ENCODE measurements at places on chromosomes 7 and 10.

GRCh38 chr10:113063043-113063967 lies 113.3 kb downstream of the TCF7L2 start:
- DNase-seq: no peak

- DNase-seq: no peak
Observed at GRCh38 chr10:30456266-30456665, 22.3 kb downstream of the MAP3K8 start.

- DNase-seq: no peak
Observed at GRCh38 chr10:94042001-94042833, 48.5 kb downstream of the PLCE1 start.

DNA sequence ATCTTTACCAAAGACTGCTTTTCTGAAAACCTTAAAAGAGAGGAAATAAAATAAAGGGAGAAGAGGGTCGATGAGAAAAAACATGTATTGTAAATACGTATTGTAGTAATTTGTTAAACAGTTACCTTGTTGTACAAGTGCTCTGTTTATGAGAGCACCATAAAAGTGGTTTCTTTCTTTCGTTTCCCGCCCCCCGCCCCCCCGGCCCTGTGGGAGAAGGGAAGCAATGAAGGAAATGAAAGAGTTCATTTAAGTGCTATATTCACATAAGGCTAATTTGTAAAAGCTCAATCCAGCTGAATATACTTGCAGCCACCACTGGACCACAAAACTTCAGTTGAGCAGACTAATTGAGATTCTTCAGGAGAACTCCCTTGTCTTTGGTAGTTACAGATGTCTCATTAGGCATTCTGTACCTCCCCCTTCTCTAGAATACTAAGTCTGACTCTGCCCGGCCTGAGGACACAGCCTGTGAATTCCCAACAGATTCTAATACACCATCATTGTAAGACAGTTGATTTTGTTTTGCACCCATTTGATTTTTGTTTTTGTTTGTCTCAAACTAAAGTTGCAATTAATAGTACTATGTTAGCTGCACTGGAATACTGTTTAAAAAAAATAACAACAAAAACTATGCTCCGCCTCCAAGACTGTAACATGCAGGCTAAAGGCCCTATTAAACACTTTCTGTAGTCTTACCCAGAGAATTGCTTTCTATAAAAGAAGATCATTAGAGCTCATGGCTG lies 124.9 kb downstream of the ARHGAP12 start:
- DNase-seq: no peak

- DNase-seq: no peak
Observed at GRCh38 chr7:415646-416525, 103.8 kb downstream of the PDGFA start.

DNA sequence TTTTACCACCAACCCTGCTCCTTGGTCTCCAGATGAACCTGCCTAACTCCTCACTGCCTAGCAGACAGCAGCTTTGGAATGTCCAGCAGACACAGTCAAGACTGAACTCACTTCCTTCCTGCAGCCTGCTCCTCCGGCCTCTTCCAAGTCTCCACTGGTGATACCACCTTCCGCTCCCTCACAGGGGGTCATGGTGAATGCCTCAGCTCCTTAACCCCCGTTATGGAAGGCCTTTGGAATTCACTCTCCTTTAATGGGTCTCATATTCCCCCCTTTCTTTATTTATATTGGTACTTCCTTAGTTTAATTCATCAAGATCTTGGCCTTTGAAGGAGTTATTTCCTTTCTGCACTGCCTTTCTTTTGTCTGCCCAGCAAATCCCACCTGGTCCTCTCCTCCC lies 44.9 kb upstream of the ZNF32 start:
- DNase-seq: no peak

- DNase-seq: no peak
Observed at GRCh38 chr10:65292551-65292950, 1633.3 kb upstream of the LRRTM3 start.

- no peak for DNase-seq
Observed at GRCh38 chr7:51234139-51234538, 82.5 kb downstream of the COBL start.

- DNase-seq: no peak
Observed at GRCh38 chr7:111735661-111736551, 173.6 kb upstream of the IMMP2L start.

- DNase-seq: no peak
Observed at GRCh38 chr10:51169111-51169510, 94.8 kb downstream of the PRKG1 start.

DNA sequence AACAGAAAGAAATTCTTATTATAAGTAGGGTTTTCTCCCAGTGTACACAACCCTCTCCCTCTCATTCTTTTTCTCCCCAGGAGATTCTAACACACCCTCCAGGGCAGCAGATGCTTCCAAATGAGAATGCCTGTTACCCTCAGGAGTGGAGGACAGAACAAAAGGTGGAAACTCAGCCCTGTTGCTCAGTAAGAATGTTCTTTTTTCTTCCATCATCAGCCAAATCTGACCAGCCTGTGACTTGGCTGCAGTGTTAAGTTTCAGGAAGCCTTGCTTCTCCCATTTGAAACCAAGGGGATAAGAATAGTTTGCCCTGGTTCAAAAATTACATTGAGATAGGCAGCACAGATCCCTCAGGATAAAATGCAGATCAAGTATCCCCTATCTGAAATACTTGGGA lies 77.5 kb upstream of the EEPD1 start:
- DNase-seq: no peak

- DNase-seq: no peak
Observed at GRCh38 chr7:4519819-4520520, 162.1 kb upstream of the FOXK1 start.

DNA sequence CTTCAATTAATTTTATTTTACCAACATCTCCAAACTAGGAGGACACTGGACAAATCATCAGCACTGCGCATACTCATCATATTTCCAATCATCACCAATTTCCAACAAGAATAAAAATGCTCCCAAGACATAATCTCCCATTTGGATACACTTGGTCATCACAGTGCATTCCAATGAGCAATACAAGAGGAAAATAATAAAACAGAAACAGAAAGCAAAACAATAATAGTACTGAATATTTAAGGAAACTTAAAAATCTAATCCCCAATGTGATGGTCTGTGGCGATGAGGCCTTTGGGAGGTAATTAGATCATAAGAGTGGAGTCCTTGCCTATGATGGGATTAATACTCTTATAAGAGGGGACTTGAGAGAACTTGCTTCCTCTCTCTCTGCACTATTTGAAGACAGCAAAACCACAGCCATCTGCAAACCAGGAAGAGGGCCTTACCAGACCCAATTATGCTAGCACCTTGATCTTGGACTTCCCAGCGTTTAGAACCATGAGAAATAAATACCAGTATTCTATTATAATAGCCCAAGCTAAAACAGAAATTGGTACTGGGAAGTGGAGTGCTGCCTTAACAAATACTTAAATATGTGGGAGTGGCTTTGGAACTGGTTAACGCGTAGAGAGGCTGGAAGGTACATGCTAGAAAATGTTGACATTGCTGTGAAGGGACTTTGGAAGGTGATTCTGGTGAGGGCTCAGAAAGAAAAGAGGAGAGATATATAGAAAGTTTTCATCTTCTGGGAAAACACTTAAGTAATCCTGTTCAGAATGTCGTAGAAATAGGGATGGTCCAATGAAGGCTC lies 91.5 kb downstream of the JAZF1 start:
- no peak for DNase-seq

- DNase-seq: no peak
Observed at GRCh38 chr7:86949052-86949778, 110.2 kb downstream of the ELAPOR2 start.

DNA sequence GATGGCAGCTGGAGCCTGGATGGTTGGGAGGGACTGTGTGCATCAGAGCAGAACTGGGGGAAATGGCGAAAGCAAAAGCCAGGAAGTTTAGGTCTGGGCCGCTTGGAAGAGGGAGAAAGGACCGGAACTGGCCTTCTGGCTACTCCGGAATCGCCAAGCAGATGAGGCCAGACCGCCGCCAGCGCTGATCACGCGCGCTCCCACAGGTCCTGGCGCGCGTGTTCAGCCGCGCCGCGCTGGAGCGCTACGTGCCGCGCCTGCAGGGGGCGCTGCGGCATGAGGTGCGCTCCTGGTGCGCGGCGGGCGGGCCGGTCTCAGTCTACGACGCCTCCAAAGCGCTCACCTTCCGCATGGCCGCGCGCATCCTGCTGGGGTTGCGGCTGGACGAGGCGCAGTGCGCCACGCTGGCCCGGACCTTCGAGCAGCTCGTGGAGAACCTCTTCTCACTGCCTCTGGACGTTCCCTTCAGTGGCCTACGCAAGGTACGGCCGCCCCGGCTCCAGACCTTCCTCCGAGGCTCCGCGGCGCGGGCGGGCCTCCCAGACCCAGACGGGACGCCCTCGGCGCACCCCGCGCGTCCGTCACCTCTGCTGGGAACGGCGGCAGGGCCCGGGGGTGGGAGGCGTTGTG lies 2.0 kb downstream of the CYP26C1 start:
- no peak for DNase-seq
